ENCODE measurements at places on chromosomes 7 and 10.

DNA sequence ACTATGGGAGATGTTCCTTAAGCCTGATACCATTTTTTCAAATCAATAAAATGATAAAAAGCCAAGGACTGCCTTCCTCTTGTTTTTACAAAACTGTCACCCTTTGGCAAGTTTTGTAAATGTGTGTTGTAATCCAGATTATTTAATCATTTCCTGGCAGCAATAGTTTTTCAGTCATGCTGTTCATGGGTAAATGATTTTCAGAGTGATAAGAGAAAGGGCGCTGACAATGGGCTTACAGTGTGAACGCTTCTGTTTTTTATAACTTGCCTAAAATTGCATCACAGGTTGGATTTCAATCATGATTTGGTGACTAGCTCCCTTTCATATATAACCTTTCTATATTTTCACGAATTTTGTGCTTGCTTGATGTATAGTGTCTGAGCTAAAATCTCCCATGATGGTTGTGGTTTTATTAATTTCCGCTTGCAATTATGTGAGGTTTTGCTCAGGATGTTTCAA lies 19.0 kb upstream of the DMBT1 start:
- no peak for DNase-seq

DNA sequence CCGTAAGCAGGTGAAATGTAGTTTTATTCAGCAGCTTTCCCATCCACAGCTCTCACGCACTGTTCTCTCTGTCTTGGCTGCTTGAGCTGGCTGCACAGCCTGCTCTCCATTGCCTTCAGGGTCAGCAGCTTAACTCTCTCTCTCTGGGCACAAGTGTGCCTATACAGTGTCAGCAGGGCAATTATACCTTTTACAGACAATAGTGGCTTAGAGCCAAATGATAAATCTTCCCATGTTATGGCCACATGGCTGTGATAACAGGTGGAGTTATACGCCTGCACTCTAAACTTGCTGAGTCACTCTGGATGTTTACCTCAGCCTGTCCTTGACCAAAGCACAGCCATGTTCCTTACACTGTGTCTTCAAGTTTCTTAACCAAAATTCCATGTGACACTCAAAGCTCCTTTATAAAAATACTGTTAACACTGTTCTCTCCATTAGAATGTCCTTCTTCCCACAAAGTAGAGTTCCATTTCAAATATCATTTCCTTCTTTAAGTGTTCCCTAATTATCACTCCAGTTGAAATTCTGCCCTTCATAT lies 6.1 kb downstream of the RNF133 start:
- DNase-seq, result no peak

DNA sequence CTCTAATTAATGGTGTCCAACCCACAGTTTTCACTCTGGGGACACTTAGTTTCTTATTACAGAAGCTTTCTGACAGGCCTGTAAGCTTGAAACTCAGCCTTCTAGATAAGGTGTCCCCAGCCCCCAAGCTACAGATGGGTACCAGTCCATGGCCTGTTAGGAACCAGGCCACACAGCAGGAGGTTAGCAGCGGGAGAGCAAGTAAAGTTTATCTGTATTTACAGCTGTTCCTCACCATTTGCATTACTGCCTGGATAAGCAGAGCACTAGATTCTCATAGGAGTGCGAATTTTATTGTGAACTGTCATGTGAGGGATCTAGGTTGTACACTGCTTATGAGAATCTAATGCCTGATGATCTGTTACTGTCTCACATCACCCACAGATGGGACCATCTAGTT lies 93.7 kb downstream of the TMEM26 start:
- no peak for DNase-seq

DNA sequence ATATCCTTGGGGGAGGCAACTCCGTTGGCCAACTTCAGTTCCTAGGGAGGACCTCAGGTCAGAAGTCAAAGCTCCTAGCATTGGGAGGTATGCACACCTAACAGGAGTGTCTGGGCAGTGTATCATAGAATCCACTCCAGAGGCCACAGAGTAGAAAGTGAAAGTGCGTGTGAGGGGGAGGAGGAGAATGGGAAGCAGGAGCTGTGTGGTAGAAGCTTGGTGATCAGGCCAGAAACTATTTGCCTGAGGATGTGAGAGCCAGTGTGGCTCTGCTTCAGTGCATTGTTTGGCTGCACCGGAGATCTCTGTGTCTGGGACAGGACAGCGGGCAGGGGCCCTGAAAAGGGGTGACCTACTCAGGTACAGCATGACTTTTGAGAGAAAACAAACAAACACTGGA lies 557.4 kb upstream of the VSTM2A start:
- peak; percentile 6 for DNase-seq

- no peak for DNase-seq
These were observed 10.7 kb downstream of the GRK5 start for GRCh38 chr10:119217991-119218490.

DNA sequence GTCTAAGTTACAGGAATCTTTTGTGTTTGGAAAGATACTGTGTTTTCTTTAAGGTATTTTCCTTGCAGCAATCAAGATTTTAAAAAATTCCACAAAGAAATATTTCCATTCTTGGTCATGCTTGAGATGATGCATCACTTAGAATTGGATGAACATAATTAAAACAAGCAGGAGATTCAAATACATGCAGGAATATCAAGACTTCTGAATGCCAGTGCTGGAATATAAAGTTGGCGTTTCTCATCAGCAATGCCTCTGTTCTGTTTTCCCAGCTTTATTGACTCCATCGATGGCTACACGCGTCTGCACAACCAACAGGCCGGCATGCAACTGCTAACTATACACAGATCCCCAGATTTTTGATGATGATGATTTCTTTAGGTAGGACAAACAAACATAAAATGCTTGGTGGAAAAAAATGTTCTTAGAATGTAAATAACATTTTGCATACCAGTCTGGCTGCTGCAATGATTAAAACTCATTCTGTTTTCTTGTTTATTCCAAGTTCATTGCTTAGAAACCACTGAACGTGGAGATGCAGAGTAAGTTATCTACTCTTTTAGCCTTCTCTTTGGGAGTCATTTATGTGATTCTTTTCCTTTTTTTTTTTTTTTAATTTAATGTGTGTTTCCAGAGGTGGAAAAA lies 91.3 kb upstream of the FAM171A1 start:
- no peak for DNase-seq

DNA sequence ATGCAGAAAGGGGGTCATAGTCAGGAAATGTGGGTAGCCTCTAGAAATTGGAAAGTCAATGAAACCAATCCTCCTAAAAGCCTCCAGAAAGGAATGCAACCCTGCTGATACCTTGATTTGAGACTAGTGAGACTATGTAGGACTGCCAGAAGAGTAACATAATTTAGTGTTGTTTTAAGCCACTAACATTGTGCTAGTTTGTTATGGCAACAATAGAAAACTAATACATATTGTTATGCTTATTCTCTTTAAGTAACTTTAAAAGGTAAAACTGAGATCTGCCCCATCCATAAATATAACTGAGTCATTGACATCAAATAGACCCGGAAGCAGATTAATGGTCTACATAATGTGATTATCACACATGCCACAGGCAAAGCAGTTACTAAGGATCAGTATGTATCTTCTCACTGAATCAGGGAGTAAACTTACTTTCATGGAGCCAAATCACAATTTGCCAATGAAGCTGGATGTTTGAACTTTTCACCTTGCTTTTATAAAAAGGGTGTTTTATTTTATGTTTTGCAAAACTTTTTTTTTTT lies 146.4 kb upstream of the TMEM106B start:
- no peak for DNase-seq

- no peak for DNase-seq
These were observed 53.4 kb downstream of the DPYSL4 start for GRCh38 chr10:132240156-132240555.

DNA sequence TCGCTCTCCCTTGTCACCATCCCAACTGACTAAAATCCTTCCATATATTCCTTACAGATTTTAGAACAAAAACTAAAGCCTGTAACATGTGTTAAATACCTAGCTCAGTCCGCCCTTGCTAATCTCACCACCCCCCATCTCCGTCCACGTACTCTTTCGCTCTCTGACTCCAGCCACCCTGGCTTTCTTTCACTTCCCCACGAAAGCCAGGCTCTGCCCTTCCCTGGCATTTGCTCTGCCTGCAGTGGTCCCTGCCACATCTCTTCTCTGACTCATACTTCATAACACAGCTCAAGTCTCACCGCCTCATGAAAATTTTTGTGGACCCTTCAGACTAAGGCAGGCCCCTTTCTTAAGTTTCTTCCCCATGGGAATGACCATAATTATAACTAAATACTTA lies 11.7 kb upstream of the GPAM start:
- no peak for DNase-seq

DNA sequence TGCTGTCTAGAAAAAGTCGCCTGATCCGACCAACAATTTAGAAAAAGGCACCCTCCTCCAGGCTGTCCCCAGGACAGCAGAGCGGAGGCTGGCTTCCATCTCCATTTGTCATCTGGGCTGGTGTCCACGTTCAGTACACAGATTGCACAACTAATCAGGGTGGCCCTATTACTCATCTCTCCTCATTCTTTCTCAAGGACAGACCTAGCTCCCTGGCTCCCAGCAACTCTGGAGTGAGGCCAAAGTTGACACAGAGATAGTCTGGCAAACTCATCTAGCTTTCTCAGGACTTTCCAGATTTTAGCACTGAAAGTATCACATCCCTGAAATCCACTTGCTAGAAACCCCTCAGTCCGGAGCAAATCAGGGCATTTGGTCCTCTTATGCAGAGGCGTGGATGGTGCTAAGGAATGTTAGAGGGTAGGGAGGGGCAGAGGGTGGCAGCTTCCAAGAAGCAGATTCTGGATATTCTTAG lies 75.1 kb downstream of the DNAH11 start:
- peak; percentile 71 for DNase-seq

- peak; percentile 52 for DNase-seq
These were observed at the start of gene ARID5B for GRCh38 chr10:61900829-61901792. TSS of gene ARID5B (plus strand) at chr10:61901699. CDS start at chr10:61901710, 11 bp downstream.

- DNase-seq, result no peak
These were observed 20.2 kb upstream of the SLC35G1 start for GRCh38 chr10:93873420-93874115.

GRCh38 chr7:117259615-117260014 lies 63.2 kb downstream of the WNT2 start:
- no peak for DNase-seq

- DNase-seq, result no peak
These were observed 2.2 kb downstream of the BTRC start for GRCh38 chr10:101356132-101356531.
